ENCODE measurements at places on chromosomes 4 and X.

GRCh38 chrX:9995855-9996339 lies 28.7 kb downstream of the CLDN34 start:
- DNase-seq: peak; percentile 4

DNA sequence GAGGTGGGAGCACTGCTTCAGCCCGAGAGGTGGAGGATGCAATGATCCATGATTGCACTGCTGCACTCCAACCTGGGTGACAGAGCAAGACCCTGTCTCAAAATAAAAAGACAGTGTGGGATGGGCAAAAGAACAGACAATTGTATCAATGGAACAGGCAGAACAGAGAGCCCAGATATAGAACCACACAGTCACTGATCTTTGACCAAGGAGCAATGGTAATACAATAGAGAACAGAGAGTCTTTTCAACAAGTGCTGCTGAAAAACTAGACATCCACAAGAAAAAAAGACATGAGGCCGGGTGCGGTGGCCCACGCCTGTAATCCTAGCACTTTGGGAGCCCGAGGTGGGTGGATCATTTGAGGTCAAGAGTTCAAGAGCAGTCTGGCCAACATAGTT lies 5.9 kb downstream of the FAM53A start:
- no peak for DNase-seq

DNA sequence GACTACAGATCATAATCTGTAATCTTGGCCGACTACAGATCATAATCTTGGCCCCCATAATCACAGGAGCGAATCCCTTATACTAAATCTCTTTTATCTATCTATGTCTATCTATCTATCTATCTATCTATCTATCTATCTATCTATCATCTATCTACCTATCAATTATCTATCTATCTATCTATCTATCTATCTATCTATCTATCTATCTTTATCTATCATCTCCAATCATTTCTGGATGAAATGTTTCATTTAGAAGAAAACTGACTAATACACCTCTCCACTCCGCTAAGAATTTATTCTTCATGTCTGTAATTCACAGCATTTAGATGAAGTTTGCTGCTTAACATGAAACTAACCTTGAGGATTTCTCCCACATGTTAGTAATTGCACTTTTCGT lies 45.0 kb upstream of the ACSL1 start:
- DNase-seq: no peak

GRCh38 chrX:1618689-1619088 lies 3.8 kb downstream of the ASMT start:
- DNase-seq: no peak

DNA sequence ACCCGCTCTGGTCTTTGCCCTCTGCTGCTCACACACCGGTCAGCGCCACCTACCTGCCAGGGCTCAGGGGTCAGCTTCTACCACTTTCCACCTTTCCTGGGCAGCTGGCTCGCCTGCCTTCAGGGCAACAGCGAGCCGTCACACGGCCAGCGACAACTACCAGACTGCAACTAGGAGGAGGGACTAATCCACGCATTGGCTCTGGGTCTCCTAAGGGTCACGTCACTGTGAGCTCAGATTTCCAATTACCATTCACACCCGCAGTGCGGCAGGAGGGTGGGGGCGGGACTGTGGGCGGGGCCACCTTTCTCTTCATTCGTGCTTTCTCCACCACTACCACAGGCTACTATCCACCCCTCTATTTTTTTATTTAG lies at the start of gene BEX5:
TSS of gene BEX5 (minus strand) at position 172 of the 374 bp plus-strand sequence. CDS start 1,712 bp downstream, outside the sequence.
- peak; percentile 54 for DNase-seq

DNA sequence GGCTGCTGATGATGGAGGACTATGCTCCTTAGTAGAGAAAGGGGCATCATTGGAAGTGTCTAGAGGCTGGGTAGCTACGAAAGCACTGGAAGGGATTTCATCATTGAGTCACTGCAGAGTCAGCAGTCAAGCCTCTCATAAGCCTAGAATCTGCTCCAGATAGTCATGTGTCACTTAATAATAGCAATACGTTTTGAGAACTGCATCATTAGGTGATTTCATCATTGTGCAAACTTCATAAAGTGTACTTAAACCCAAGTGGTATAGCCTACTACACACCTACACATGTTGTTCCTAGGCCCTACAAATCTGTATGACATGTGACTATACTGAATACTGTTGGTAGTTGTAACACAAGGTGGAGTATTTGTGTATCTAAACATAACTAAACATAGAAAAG lies 165.6 kb downstream of the PTTG2 start:
- no peak for DNase-seq

DNA sequence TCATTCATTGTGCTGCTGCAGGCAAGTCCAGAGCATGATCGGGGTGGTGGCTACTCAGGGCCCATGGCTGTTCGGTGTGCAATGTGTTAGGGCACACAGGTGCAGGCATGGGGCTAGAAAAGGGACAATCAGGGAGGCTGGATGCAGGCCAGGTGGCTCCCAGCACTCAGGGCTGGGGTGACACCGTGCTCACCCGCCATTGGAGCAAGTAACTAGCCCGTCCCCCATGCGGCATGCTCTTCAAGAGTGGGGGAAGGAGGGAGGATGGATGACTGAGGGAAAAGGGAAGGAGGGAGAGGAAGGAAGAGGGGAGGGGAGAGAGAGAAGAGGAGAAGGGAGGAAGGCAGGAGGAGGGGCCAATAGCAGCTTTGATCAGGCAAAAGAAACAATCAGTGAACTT lies 64.7 kb downstream of the INTS6L start:
- no peak for DNase-seq

GRCh38 chrX:134603806-134604700 lies 54.2 kb downstream of the PLAC1 start:
- DNase-seq: no peak

GRCh38 chr4:183492791-183493222 lies 12.1 kb upstream of the ING2 start:
- no peak for DNase-seq

GRCh38 chr4:137470806-137471205 lies 61.5 kb downstream of the PCDH18 start:
- no peak for DNase-seq
